ENCODE measurements at places on chromosomes 1 and 21. TPM values are rescaled to one million over a fixed set of nuclear protein-coding genes. Genes with fewer than 3 reads are reported as not detected.

KCNE2 gene
- total RNA-seq: not detected

BNIPL gene
- total RNA-seq: 0.37 TPM

REN gene
- 0.37 TPM for total RNA-seq

OR10J1 gene
- not detected for total RNA-seq

MNDA gene
- total RNA-seq: not detected

FAM163A gene
- total RNA-seq: not detected

CDKN2C gene
- 20.6 TPM for total RNA-seq

EFCAB7 gene
- total RNA-seq: 7.7 TPM

CDCA8 gene
- total RNA-seq: 12.9 TPM

NTNG1 gene
- total RNA-seq: 12.7 TPM

AURKAIP1 gene
- 113 TPM for total RNA-seq

OR2L2 gene
- total RNA-seq: under 0.01 TPM

CATSPERE gene
- 0.78 TPM for total RNA-seq

GNG4 gene
- under 0.01 TPM for total RNA-seq

VWA5B1 gene
- total RNA-seq: not detected

S100A8 gene
- not detected for total RNA-seq

PIK3R3 gene
- 1.5 TPM for total RNA-seq

TNNT2 gene
- total RNA-seq: not detected

C1orf141 gene
- total RNA-seq: not detected
